Urinary bladder (tissue), 4 donors: ENCODE measurements at places on chromosomes 6 and 20.

DNA sequence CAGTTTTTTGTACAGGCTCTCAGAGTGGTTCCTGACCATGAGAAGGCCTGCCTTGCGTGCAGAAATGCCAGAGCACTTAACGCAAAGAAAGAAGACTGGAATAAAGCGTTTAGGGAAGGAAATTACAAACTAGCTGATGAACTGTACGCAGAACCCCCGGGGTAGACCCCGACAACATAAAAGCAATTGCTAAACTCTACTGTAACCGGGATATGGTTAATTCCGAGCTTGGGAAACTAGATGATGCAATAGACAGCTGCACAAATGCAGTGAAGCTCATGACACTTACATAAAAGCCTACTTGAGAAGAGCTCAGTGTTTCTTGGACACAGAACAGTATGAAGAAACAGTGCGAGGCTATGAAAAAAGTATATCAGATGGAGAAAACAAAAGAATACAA, 35.7 kb downstream of the CITED2 start:
- no peak for DNase-seq

- DNase-seq, result no peak
Measured at GRCh38 chr6:104750449-104750848, 109.3 kb downstream of the HACE1 start.

DNA sequence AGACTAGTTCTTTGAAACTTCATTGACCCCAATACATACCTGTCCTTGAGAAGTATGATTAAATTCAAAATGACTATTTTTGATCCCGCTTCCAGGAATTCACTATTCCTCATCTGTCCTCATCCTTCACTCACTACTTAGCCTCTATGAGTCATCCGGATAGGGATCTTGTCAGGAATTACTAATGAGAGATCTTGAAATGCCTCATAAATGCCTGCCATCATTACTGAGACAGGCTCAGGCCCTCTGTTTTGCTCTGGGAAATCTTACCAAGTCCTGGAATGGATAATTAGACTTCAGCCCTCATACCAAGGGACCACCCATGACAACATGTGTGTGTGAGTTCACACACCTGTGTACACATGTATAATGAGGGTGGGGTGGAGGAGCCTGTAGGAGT, 2.8 kb upstream of the CYP24A1 start:
- no peak for DNase-seq

DNA sequence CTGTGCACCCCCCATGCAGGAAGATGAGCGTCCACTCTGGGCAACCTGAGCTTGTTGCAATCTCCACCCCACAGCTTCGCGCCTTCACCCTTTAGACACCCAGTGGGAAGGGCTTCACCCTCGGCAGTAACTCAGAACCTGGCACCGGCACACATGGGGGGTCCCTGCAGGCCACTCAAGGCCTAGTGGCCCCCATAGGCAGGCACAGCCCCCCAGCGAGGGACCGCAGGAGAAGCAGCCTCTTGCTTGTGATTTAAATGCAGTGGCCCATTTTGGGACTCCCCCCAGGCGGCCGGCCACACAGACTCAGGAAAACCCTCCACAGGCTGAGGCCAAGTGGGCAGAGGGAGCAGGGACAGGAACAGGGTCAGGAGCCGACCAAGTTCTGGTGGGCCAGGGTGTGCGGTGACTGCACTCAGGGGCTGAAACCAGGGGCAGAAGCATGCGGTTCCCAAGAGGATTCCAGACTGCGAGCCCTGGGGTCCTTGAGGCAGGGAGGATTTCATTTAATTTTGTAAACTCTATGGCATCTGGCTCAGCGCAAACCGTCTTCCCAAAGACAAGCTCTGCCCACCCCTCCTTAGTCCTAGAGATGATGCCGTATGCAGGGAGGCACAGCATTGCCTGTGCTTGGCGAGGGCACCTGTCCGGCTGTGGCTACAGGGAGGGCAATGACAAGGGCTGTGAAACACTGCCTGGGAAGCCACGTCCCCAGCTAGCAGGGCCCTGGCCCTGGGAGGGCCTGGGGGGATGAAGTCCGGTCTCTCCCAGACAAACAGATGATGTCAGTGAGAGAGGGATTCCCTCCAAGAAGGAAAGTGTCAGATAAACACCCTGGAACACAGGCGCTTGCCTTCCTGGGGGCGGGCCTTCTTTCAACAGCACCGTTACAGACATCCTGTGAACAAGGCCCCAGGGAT, 52.9 kb upstream of the GPR31 start:
- DNase-seq, result peak; percentile 35
